ENCODE measurements at places on chromosomes 2 and 18.

DNA sequence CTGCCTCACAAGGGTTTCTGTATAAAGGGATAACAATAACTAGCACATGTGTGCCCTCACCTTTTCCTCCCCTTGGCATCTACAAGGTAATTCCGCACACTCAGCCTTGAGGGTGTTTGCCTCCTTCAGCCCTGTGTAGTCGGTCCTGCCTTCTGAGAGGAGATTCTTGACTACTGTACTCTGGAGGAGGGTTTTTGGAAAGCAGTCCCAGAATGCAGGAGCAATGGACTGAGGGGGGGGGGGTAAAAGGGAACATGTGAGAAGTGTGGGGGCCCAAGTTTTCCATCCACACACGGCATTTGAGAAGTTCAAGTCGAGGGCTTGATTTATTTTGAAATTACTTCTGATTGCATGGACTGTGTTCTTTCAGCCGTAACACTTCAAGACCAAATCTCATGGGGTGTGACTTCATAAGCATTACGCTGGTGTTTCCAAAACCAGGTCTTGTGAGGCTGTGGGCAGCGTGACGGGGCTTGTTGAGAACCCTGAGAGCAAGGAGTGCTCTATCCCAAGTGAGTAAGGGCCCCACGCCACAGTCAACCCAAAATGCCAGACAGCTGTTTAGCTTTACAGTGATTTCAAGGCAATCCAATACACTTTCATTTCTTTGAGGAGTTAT, 198.7 kb upstream of the MEIS1 start:
- H3K27me3 ChIP-seq = peaks cover 23% of the 10 kb centered on the region
- H3K36me3 ChIP-seq = no peaks in the 10 kb centered on the region
- H3K4me3 ChIP-seq = no peak overlapping the region
- no peak for DNase-seq
- no peak overlapping the region for H3K27ac ChIP-seq

GRCh38 chr2:150075831-150076230, 411.6 kb downstream of the RND3 start:
- H3K27me3 ChIP-seq = no peaks in the 10 kb centered on the region
- H3K27ac ChIP-seq = no peak overlapping the region
- H3K4me3 ChIP-seq = no peak overlapping the region
- no peak for DNase-seq

- H3K36me3 ChIP-seq = no peaks in the 10 kb centered on the region
- no peak overlapping the region for H3K27ac ChIP-seq
- no peaks in the 10 kb centered on the region for H3K4me1 ChIP-seq
- no peak for DNase-seq
Measured at GRCh38 chr2:86661333-86661732, 37.7 kb upstream of the RNF103 start.

DNA sequence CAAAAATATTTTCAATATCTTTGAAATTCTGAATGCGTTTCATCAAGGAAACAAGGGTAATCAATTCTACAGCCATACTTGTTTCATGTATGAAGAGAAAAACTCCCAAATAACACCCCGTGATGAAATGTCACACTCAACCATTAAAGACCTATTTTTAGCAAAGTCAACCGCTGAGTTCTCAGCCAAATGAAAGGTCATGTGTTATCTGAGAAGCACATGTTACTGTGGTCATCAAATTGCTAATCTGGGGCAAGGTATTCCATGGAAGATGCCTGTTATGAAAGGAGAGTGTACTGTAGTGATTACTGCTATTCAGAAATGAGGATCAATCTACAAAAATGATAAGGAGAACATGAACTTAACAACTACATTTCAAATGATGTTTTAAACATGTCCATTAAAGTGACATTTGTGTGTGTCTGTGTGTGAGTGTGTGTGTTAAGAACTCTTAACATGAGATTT, 126.7 kb downstream of the BCL2 start:
- DNase-seq = no peak
- no peaks in the 10 kb centered on the region for H3K36me3 ChIP-seq
- no peaks in the 10 kb centered on the region for H3K27me3 ChIP-seq
- no peaks in the 10 kb centered on the region for H3K4me1 ChIP-seq

GRCh38 chr2:74564222-74564621, 9.7 kb downstream of the DOK1 start:
- no peaks in the 10 kb centered on the region for H3K36me3 ChIP-seq
- H3K27me3 ChIP-seq = peaks cover 75% of the 10 kb centered on the region
- no peak for DNase-seq
- no peak overlapping the region for H3K4me3 ChIP-seq
- H3K27ac ChIP-seq = no peak overlapping the region

- H3K4me3 ChIP-seq = no peak overlapping the region
- no peak for DNase-seq
- no peaks in the 10 kb centered on the region for H3K27me3 ChIP-seq
- H3K4me1 ChIP-seq = peaks cover 7% of the 10 kb centered on the region
Measured at GRCh38 chr2:111133603-111134002, 12.9 kb downstream of the BCL2L11 start.

DNA sequence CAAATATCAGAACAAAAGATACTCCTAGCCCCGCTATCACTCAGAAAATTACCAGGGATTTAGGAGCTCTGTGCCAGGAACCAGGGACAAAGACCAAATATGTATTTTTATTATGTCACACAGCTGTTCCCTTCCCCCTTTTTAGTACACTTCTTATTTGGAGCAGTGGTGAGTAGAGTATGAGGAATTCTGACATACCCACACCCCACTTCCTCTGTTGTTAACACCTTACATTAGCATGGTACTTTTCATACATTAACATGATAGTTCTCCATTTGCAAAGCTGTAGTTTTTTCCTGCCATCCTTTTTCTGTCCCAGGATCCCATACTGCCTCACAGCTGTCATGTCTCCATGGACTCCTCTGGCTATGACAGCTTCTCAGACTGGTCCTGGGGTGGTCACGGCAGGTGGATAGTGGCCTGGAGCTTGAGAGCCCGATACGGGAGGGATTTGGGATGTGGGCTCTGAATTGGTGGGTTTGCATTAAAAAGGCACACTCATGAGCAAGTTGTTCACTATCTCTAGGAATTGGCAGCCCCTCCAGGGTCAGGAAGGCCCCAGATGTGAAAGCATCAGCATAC, 100.2 kb downstream of the SH3RF3 start:
- H3K4me3 ChIP-seq = no peak overlapping the region
- DNase-seq = no peak
- H3K36me3 ChIP-seq = no peaks in the 10 kb centered on the region
- no peaks in the 10 kb centered on the region for H3K4me1 ChIP-seq
- H3K27ac ChIP-seq = no peak overlapping the region
- H3K27me3 ChIP-seq = peaks cover 72% of the 10 kb centered on the region

- H3K27ac ChIP-seq = no peak overlapping the region
- no peak for DNase-seq
- H3K36me3 ChIP-seq = no peaks in the 10 kb centered on the region
- no peak overlapping the region for H3K4me3 ChIP-seq
- no peaks in the 10 kb centered on the region for H3K27me3 ChIP-seq
Measured at GRCh38 chr2:78541088-78541450, 484.4 kb upstream of the REG3G start.

- H3K4me3 ChIP-seq = no peak overlapping the region
- no peak for DNase-seq
- H3K27me3 ChIP-seq = no peaks in the 10 kb centered on the region
- no peaks in the 10 kb centered on the region for H3K4me1 ChIP-seq
Measured at GRCh38 chr2:196149948-196150347, 21.4 kb downstream of the STK17B start.

- H3K36me3 ChIP-seq = no peaks in the 10 kb centered on the region
- no peak overlapping the region for H3K4me3 ChIP-seq
- H3K27me3 ChIP-seq = no peaks in the 10 kb centered on the region
Measured at GRCh38 chr18:44564922-44565321, 115.8 kb upstream of the SETBP1 start.

Measured in Calu3 (cell line).